ENCODE measurements at places on chromosomes 7 and 10.

DNA sequence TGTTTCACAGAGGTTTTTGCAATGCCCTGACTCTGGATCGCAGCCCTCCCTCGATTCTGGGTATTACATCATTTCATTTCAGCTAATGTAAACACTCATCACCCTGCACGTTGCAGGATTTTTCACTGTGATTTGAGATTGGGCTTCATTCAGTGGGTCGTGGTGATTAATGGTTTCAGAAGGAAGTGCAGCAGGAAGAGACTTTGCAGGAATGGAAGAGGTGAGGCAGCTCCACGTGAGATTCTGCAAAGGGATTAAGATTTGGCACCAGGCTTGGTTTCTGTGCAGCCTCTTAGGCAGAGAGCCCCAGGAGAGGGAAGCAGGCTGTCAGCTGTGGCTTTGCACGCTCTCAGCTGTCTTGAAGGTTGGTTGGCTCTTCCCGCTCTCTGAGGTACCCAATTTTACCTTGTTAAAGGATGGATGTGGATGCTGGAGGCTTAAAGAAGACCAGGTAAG, 95.2 kb downstream of the PLCE1 start:
- DNase-seq: no peak

DNA sequence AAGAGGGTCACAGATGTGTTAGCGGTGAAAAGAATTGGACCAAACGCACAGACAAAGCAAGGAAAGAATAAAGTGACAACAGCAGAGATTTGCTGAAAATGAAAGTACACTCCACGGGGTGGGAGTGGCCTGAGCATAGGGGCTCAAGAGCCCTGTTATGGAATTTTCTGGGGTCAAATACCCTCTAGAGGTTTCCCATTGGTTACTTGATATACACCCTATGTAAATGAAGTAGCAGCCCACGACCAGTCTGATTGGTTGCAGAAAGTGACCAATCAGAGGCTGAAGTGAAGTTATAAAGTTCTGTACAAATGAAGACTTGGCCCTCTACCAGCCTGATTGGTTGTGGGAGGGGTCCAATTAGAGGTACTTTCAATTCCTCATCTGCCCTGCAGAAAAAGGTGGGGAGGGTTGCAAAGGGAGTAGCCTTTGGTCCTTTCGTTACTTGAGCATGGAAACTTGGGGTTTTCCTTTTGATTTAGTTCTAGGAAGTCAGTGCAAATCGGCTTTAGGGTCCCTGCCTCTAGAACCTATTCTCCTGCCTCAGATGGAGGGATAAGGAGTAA, 125.6 kb upstream of the PRPS1L1 start:
- DNase-seq: no peak

DNA sequence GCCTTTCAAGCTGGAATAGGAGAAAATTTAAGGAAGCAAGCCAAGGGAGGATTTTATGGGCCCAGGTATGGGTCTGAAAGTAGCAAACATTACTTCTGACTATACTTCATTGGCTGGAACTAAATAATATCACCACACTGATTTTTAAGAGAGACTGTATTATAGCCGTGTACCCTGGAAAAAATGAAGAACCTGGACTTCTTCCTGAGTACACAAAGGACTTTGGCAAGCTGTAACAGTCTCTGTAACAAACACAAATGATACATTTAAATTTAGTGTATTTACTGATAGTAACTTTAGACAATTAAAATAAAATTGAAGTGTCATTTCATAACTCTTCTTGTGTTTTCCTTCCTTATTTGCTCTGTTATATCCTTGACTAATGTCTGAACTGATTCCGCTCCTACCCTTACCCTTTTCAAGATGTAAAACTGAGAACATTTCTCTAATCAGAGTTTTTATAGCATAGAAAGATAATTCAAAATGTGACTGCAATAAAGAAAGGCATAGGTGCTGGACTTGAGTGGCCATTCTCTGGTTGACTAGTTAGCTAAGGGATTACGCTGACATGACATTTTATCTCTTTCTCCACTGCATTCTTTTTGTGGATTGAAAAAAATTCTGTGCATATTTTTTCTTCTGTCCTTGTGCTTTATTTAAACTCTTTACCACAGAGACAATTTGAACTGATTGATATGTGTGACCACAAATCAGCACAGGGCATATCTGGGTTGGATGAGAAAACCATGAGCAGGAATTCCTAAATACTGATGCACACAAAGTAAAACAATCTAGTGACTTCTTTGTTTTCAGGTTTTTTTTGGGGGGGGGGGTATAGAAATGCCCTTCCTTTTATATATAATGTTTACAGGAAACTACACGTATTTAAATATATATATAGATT, 349.7 kb downstream of the MDFIC start:
- DNase-seq: no peak

GRCh38 chr7:114264023-114264422, 150.6 kb upstream of the FOXP2 start:
- DNase-seq: no peak

GRCh38 chr10:100664316-100665149, 80.8 kb upstream of the PAX2 start:
- no peak for DNase-seq

- DNase-seq: no peak
Observed at GRCh38 chr7:91778416-91778815, 102.1 kb downstream of the MTERF1 start.

DNA sequence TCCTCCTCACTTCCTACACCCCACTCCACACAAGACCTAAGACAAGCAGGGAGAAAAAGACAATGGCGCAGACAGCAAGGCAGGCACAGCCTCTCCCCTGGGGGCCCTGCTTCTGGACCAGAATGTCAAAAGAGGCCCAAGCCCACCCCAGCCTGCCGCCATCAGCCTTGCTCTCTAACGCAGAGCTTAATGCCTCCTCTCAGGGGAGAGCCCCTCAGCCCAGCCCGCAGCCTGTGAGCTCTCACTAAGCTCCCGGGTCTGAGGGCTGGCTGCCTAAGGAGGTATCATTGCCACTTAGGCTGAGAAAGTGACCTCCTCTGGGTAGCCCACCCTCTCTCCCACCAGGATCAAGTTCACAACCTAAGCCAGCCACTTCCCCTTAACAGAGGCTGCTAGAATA, 16.7 kb downstream of the SLIT1 start:
- DNase-seq: no peak

- DNase-seq: no peak
Observed at GRCh38 chr10:131169146-131169545, 142.4 kb downstream of the TCERG1L start.

DNA sequence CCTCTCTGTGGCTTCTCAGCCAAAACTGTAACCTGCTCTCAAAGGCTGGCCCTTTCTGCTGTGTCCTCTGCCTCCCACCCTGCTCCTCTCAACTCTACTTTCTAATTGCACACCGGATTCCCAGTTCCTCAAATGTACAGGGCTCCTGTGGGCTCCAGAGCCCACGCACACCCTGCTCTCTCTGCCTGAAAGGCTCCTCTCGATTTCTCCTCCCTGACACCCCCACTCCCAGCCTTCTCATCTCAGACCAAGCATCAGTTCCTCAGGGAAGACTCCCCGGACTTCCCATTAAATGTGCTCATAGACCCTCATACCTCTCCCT, 111.7 kb upstream of the STEAP1B start:
- DNase-seq: no peak

DNA sequence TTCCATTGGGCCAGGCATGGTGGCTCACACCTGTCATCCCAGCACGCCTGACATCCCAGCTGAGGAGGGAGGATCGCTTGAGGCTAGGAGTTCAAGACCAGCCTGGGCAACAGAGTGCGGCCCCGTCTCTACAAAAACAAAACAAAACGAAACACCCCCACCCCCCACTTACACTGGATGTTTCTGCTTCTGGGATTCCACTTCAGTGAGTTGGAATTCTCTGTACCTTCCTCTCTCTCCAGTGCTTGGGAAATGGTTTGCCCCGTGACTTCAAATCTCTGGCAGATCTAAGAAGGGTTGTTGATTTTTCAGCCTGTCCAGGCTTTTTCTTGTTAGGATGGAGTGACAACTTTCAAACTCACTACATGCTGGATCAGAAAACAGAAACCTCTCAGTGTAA, 106.9 kb downstream of the ANLN start:
- DNase-seq: no peak

GRCh38 chr7:92715963-92716362, 120.4 kb downstream of the CDK6 start:
- no peak for DNase-seq

- no peak for DNase-seq
Observed at GRCh38 chr10:63171255-63171855, 38.2 kb downstream of the NRBF2 start.

- no peak for DNase-seq
Observed at GRCh38 chr10:14172336-14172950, 158.3 kb downstream of the FRMD4A start.

- DNase-seq: no peak
Observed at GRCh38 chr10:34861293-34862021, 46.4 kb upstream of the PARD3 start.

- no peak for DNase-seq
Observed at GRCh38 chr7:135169964-135170273, 588 bp downstream of the CYREN start.

GRCh38 chr10:49274886-49275285, 24.1 kb upstream of the C10orf71 start:
- no peak for DNase-seq

GRCh38 chr7:14841869-14842268, 60.7 kb downstream of the DGKB start:
- no peak for DNase-seq

- no peak for DNase-seq
Observed at GRCh38 chr10:122471531-122472177, 10.3 kb downstream of the HTRA1 start.

DNA sequence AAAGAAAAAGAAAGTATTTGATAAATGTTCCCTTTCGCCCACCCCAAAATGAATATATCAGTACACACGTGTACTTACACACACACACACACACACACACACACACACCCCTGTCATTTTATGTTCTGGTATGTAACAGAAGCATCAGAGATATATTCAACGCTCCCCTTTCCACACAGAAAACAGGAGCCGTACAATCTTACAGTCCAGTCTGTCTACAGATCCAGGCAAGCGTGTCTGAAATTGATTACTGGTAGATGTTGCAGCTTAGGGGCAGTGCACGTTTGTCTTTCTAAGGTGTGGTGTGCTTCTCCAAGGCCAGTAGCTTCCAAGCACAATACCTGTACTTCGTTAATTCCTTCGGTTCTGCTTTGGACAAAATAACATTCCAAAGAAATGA, 143.7 kb upstream of the RNF32 start:
- DNase-seq: no peak

DNA sequence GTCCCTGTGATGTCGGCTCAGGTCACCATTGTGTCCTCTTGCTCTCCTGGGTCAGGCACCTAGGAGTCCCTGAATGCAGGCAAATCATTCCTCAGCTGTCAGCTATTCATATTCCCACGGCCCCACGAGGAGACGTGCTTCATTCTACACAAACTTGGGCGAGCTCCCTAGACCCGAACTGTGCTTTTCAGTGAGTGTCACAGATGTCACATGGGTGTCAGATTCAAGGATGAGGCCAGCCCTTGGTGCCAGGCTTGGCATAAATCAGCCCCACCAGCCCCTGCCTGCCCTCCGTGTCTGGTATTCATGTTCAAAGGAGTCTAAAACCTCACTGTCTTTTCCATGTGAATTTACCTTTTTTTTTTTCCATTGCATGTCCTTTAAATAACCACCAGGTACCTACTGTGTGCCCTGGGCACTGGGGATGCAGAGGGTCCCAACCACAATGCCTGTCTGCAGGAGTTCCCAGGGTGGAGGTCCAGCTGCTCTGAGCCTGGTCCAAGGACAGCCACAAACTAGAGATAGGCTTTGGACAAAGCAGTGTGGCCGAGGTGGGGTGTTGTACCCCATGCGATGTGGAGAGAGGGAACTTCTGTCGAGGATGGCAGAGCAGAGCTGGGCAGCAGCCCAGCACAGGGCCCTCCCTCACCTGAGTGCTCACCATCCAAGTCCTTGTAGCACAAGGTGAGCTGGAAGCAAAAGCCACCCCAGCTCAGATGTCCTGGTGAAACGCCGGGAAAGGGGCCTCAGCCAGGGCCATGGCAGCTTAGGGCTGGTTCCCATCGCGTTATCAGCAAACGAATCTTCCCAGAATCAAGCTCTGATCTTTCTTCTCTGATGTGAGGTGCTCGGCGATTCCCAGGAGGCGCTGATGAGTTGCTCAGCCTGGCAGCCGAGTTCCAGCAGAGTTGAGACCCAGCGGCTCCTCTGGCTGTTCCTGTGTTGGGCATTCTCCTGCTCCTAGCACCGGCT, 611.9 kb downstream of the PTPRN2 start:
- no peak for DNase-seq

GRCh38 chr10:47350671-47351640, 2.8 kb downstream of the RBP3 start:
- DNase-seq: no peak

GRCh38 chr10:123377883-123378282, 223.7 kb downstream of the BUB3 start:
- no peak for DNase-seq

DNA sequence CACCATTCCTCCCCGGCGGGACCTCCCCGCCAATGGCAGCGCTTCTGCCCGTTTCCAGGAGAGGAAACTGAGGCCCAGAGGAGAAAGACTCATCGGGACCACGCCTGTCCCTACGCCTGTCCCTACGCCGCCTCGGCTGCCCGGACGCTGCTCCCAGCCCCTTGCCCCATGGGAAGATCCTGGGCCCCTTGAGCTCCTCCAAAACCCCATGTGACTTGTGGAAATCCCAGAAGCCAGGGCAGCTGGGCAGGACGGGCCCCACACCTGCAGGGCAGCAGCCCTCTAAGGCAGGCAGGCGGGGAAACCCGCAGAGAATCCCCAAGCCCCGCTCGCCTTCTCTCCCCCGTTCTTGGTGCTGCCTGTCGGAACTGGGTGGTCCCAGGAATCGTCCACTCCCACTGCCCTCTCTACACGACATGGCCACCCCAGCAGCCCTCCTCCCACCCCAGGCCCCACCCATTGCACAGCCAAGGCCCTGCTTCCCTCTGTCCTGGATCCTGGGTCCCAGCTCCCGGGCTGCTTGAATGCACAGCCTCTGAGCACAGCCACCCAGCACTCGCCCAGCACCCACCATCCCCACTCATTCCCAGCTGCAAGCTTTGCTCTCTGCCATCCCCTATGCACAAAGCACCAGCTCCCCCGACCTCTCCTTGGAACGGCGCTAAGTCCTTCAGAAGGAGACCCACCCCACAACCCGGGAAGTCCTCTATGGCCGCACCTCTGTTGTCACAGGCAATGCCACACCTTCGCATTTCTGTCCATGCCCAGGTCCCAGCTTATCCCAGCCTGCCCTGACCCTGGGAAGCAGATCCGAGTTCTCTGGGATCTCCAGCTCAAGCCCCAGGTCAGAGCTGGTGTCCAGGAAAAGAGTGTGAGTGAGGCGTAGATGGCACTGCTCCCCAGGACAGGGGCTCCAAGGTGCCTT, 50.6 kb downstream of the SLC29A4 start:
- DNase-seq: no peak

- peak; percentile 68 for DNase-seq
Observed at GRCh38 chr10:102229810-102230263, 3.7 kb downstream of the ELOVL3 start.

DNA sequence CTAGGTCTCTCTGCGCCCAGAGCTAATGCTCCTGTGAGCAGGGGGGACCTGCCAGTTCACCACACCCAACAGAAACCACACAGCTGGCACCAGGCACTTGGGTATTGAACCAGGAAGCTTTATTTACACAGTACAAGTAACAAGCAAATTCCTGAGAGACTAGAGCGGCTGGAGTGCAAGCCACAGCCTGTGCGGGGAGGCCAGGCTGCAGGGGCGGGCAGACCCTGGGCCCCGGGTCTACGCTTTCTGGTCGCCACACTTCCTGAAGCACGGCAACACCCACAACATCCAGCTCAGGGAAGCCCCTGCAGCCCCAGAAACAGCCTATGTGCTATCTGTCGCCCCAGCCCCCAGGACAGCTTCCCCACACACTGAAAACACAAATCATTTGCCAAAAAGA, 125.0 kb downstream of the FAM53B start:
- DNase-seq: no peak

Data from stimulated activated CD8-positive, alpha-beta memory T cell treated with anti-CD3 and anti-CD28 coated beads, Interleukin-4, amount 100 ng/mL, for 4 hours (primary cell).